ENCODE measurements at places on chromosomes 12 and 14.

DNA sequence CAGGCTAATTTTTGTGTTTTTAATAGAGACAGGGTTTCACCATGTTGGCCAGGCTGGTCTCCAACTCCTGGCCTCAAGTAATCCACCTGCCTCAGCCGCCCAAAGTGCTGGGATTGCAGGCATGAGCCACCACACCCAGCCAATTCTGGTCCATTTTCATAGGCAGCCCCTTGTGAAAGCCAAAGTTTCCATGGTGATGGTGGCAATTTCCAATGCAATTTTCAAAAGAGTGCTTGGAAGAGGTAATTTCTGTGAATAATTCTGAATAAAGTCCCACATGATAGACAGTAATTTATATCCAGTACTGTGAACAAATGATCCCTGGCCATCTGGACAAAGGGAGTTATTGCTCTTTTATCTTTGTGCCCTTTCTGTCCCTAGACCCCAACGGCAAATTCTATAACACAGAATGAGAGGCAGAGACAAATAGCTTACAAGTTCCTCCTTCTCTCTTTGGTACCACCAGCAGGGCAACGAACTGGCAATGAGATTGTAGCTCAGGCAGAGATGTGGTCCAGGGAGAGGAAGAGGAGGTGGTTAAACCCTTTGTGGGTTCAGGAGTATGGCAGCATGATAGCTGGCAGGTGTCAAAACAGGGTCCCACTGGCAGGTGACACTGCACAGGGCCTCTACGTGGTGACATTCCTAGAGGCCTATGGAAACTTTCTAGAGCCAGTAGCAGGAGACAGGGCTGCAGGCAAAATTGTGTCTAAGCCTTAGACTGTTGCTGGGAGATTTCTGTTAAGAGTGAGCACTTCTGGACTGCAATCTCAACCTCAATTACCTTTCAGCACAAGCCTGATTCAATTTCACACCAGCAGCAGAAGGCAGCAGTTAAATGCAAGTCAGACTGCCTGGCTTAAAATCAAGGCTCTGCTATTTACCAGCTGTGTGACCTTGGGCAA, 46.5 kb downstream of the NT5DC3 start:
- no peak for DNase-seq

DNA sequence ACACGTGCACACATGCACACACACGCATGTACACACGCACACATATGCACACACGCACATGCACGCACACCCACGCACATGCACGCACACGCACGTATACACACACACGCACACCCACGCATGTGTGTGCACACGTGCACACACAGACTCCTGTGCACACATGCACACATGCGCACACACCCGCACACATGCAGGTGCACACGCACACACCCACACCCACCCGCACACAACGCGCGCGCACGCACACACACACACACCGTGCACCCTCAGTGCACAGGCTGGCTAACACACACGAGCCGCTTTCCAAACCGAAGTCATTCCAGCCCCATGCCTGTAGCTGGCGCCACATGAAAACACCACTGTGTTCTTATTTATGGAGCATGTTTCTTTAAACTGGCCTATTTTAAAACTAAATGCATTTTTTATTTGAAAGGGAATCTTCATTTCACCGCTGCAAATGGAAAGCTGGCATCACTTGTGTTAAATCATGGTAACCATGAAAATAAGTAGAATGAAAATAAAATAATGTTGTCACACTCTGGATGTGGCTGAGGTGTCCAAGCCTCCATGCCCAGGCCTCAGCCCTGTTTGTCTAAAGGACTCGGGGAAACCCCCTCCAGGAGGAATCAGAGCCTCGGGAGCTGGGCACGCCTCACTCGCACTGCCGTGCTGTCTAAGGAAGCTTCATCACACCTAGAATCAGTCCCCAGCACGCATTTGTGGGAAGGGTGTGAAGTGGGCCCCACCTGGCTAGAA, 45.1 kb downstream of the GALNT9 start:
- no peak for DNase-seq

- DNase-seq: no peak
Observed at GRCh38 chr12:57135527-57136326, 7.4 kb downstream of the LRP1 start.

DNA sequence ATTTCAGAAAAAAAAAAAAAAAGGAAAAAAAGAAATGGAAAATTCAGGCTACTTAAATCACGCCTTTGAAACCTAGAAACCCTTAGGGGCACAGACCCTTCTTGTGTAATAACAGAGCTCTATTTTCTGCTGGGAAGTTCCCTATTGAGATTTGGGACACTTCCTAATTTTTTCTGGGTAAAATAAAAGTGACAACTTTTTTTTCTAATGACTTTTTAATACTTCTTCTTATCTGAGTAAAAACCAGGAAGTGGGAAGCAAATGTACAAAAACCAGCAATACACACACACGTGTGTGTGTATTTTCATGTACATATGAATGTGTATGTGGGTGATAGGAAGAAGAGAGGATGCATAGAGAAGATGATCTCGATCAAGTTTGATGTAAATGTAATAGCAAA, 35.8 kb downstream of the ETV6 start:
- DNase-seq: no peak

- no peak for DNase-seq
Observed at GRCh38 chr14:103028161-103028767, 29.1 kb downstream of the CDC42BPB start.

DNA sequence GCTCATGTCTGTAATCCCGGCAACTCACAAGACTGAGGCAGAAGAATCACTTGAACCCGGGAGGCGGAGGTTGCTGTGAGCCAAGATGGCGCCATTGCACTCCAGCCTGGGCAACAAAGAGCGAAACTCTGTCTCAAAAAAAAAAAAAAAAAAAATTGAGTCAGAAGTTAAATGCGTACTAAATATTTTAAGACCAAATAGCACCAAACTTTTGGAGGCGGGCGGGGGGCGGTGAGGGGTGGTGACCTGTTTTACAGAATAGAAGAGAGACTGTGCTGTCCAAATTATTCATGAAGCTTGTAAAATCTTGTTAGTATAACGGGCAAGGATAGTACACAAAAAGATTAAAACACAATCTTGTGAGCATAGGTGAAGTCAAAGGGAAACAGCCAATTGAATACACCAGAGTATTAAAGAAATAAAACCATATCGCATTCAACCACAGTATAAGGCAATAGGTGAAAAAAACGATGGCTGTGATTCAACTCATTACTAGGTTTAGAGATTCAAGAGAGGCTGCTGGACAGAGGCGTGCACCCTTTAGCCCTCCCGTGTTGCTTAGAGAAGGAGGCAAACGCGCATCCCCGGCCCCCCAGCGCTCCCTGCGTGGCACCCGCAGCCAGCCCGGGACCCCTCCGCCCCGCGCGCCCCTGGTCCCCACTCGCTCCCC, 571 bp downstream of the ZNF891 start:
- DNase-seq: no peak

GRCh38 chr12:126915309-126915708, 1351.7 kb upstream of the TMEM132C start:
- DNase-seq: no peak

GRCh38 chr14:58151133-58152013, 640 bp downstream of the ARMH4 start:
- DNase-seq: no peak

DNA sequence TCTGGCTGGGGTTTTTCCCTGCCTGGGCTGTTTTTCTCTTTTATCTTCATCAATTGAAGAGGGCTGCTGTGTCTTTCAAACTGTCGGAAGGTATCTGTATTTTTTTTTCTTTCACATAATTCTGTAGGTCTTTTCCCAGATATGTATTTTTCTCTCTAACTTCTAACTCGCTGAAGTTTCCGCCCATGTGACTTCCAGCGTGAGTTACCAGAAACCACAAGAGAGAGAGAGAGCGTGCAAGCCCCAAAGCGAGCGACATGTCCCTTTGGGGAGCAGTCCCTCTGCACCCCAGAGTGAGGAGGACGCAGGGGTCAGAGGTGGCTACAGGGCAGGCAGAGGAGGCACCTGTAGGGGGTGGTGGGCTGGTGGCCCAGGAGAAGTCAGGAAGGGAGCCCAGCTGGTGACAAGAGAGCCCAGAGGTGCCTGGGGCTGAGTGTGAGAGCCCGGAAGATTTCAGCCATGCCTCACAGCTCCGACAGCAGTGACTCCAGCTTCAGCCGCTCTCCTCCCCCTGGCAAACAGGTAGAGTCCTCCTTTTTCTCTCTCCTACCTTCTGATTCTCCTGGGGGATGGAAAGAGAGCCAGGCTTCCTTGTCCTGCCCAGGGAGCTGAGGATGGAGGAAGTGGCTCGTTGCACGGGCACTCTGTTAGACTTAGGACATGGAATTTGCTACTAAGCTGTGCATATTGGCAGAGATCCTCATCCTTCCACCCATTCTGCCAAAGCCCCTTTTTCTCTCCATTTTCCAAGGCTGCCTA, at the start of gene BATF:
Gene BATF (plus strand): TSS at position 246 of the 759 bp plus-strand sequence. CDS start 214 bp downstream, at position 460.
- DNase-seq: no peak

DNA sequence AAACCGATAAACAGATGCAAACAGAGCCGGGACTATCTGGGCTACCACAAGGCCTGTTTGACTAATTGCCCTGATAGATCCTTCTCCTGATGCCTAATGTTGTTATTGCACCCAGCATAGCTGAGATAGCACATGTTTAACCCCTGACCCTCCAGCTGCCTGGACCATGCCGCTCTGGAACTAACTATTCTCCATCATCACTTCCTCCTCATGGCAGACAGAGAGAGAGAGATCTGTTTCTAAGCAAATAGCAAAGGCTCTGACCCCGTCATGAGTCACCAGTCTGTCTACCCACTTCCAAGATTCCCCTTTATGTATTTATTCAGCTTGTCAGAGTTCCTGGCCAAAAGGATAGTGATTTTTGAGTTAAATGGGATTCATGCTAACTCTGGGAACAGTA, 58.2 kb upstream of the FLRT2 start:
- no peak for DNase-seq

GRCh38 chr12:34398366-34398705, 376.0 kb downstream of the ALG10 start:
- DNase-seq: no peak

- DNase-seq: no peak
Observed at GRCh38 chr12:119710374-119710964, 42.5 kb downstream of the PRKAB1 start.

- DNase-seq: no peak
Observed at GRCh38 chr14:39419272-39419671, 13.0 kb downstream of the FBXO33 start.

DNA sequence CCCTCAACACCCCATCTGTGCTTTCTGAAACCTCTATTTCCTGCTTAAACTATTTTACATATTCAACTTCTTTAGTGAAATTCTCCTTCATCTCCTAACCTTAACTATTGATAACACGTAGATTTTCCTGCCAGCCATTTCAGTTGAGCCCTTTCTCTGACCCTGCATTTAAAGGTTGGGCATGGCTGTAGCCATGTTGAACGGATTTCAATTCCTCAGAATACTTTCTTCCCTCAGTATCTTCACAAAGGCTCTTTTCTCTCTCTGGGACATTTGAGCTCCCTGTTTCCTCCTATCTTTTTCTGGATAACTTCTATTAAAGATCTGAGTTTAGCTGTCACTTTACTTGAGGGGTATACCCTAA, 1.2 kb downstream of the PPHLN1 start:
- DNase-seq: no peak

DNA sequence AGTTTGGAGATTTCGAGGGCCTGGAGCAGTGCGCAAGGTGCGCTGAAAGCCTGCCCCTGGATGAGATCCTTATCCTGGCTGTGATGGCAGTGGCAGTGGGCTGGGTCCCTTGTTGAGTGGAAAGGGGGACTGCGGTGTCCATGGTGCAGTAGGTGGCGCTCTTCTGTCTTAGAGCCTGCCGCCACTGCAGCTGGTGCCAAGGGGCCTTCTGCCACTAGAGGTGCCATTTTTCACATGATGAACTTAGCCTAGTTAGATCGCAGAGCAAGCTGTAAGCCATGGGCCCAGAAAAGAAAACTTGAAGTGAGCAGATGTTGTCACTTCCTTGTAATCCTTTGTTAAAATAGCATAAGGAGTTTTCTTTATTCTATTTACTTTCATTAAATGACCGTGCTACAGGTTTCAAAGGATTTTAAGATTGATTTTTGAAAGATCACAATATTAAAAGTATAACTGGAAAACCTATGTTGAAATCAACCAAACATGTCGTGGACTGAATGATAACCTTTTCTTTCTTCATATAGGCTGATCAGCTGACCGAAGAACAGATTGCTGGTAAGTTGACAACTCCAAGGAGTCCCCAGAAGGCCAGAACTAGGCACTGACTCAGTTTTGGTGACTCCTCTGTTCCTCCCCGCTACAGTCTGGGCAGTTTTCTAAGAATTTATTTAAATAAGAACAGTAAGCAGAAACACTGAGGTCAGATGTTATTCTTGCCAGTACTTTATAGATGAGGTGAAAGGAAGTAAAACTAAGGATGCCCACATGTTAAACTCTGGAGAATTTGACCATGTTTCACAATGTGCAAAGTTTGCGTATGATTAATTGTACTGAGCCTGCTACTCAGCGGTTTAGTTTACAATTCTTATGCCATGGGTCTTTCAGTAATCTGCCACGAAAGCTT, 3.0 kb downstream of the CALM1 start:
- no peak for DNase-seq

DNA sequence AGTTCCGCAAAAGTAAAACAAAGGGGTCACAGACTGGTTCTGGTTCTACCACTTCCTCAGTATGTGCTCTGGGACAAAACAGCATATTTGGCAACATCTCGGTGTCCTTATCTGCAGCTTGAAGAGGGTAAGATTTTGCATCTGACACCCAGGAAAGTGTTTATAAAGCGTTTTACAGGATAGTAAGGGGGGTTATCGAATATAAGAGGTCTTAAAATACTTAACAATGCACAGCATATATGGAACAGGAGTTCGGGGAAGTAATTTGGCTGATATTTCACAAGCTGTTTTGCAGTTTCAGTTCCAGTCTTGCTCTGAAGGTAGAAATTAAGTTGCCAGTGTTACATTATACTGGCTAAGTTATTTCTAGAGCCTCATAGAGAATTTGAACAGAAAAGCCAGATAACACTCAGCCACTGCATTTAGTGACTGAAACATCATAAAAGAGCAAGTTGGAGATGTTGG, 904 bp upstream of the MAP4K5 start:
- no peak for DNase-seq

DNA sequence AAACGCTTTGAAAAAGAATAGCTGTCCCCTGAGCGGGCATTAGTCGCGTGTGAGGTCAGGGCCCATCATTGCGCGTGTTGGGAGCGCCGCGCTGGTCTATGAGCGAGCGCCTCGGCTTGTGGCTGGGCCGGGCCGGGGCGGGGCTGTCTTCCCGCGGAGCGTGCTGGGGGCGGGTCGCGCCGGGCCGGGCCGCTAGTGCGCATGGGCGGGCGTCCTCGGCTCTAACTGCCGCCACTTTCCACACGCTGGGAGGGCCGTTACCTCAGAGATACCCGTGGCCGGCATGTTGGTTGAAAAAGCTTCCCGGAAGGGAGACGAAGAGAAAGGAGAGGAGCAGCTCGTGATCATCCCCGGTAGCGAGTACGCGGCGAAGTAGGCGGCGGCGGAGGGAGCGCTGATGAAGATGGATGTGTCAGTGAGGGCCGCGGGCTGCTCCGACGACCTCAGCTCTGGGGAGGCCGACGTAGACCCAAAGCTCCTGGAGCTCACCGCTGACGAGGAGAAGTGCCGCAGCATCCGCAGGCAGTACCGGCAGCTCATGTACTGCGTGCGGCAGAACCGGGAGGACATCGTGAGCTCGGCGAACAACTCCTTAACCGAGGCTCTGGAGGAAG, at the start of gene EID3:
Gene EID3 (plus strand): TSS at position 202 of the 614 bp plus-strand sequence. CDS start 196 bp downstream, at position 398.
- DNase-seq: peak; percentile 21

- DNase-seq: no peak
Observed at GRCh38 chr12:48973941-48974673, 2.6 kb upstream of the WNT10B start.

GRCh38 chr12:110343736-110344555, 59.6 kb downstream of the ANAPC7 start:
- DNase-seq: no peak

- DNase-seq: no peak
Observed at GRCh38 chr14:21026988-21027315, 2.1 kb upstream of the NDRG2 start.

- no peak for DNase-seq
Observed at GRCh38 chr14:70856851-70857495, 47.7 kb upstream of the MAP3K9 start.

Data from cortex of kidney (tissue), 1 donor.